ENCODE measurements at places on chromosomes 3 and 15.
A peak's percentile ranks its signal among the peaks of the same experiment; 100 is the strongest.

DNA sequence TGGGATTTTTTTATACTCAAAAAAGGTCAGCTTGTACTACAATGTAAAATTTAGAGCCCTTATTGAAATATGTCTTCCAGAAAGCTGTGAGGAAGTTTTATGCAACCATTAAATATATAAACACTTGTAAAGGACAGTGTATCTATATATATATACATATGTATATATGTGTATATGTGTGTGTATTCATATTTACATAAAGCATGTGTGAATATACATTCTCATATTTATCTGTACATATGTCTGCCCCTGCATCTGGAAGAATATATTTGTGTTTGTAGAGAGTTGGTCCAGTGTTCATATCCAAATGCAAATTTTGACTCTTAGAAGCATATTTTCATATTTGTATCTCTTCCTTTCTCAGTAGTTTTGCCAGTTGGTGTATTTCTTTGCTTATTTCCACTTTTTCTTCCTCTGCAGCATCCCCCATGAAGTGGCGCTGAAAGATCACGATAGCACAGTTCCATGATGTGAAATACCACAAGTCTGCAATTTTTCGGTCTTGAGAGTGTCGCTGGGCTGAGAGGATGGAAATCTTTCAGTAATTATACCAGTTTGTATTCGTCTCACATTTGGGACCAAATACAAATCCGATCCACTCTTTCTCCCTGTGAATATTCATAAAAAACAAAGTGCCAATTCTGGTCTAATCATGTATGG is 311.7 kb upstream of the DPH6 start:
- no peak for DNase-seq

DNA sequence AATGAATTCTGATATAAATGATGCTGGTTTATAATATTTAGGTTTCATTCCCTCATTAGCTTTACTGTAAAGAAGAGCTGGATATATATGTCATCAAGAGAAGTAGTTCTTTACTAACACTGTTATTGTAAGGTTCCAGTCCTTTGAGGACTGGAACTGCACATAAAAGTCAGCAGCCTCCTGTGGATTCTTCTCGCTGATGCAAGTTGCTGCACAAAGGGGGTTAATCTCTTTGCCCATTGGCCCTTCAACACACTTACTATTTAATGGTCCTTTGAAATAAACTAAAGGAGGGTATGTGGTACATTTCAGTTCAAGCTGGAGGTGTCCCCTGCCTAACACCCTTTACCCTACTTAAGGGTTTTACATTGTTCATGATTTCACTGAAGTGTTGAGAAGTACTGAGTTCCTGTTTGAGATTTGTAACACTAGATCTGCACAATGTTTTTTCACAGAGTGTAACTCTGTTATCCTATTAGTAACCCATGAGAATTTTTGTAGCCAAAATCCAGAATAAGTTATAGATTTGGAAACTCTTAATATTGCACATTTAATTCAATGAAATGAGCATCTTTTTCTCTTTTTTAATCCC is 43.9 kb downstream of the NR2C2 start:
- DNase-seq = no peak

DNA sequence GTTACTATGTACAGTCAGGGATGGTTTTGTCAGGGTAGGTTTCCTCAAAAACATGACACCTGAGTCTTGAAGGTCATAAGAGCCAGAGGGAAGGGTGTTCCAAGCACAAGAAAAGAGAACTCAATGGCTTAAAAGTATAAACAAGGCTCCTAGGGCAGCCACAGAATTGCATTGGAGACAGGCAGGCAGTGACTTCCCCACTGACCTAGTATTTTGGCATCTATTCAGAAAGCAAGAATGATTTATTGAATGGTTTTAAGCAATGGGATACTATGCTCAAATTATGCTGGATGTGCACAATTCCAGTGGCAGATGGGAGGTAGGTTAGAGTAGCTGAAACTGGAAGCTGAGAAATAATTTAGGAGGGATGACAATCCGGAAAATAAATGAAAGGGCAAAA is 54.0 kb downstream of the TSC22D2 start:
- DNase-seq = no peak

GRCh38 chr3:13074006-13074375 is 762 bp upstream of the IQSEC1 start:
- no peak for DNase-seq

DNA sequence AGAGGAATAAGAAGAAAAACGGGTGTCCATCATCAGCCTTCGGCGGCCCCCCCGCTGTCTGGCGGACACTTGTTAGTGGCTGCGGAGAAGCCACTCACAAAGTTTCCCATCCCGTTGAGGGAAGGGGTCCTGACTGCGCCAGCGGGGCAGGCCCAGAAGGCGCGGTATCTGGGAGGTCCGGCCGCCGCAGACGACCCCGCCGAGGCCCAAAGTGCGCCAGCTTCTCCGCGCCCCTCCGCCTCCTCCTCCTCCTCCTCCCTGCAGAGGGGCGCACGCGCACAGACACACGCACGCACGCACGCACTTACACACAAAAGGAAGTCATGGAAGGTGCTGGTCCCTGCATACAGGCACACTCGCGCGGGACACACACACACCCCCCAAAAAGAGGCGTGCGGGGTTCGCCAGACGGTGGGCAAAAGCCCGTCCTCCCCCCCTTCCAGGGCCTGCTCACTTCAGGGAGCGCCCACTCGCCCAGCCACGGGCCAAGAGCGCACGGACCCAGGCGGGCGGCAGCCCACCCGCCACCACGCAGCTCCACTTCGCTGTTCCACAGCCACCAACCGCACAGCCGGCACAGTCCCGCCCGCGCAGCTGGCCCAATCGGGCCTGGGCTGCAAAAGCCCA is 18.0 kb downstream of the ZNF148 start:
- peak; percentile 57 for DNase-seq

DNA sequence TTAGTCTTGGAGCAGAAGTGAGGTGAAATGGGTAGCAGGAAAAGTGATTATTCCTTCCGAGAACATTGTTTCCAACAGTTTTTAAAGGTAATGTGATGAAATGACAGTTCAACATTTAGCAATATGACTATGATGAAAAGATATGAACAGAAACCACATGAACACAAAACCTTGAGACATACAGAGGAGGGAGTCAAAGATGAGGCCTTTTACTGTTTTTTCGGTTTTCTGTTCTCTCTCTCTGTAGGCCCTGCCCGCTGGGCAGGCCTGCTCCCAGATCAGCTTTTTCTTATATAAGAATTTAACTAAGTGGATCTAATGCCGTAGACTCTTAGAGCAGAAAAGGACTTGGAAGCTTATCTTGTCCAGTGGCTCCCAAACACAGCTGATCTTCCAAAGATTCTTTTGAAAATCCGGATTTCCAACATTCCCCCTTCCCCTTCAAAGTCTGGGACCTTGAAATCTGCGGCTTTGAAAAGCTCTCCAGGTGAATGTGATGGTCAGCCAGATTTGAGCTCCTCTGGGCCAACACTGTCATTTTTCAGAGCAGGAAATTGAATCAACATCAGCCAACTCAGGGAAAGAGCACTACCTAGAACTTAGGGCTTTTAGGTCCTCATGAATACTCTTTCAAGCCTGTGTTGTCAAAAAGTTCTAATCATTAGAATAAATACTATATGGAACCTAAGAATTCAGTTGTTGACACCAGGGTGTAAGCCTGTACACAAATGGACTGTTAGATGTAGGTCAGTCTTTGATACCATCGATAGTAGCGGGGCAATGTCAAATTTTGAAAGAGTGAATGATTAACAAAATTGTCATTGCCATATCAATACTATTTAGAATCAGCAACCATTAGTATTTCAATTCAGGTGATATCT is 372.7 kb downstream of the SHQ1 start:
- DNase-seq = no peak

- no peak for DNase-seq
Measured at GRCh38 chr3:130395916-130396315, 50.4 kb downstream of the COL6A5 start.

- DNase-seq = no peak
Measured at GRCh38 chr3:169562988-169563774, 100.3 kb downstream of the MECOM start.

GRCh38 chr3:25610779-25611178 is 53.9 kb downstream of the TOP2B start:
- DNase-seq = no peak

Measured in stimulated activated CD4-positive, alpha-beta T cell treated with anti-CD3 and anti-CD28 coated beads, Interleukin-12 subunit alpha, Interleukin-12 subunit beta, amount 100 ng/mL, for 4 hours (primary cell).